GM12892 (cell line): ENCODE measurements at places on chromosomes 1 and 21.

DNA sequence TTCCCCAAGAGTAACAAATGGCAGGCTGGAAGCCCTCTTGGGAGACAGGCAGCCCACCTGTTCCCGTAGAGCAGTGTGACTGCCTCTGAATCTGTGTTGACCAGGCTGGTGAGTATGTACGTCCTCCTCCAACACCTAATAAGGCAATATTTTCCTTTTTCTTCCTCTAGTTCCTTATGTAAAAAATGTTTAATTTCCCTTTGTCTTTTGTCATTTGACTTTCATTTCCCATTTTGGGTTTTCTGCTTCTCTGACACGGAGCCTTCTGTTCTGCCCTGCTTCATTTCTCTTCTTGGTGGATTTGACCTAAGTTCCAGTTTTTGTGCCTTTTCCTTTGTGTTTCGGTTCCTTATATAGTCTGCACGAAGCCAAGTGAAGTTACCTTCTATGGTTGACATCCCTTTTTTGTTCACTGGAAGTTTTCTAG, 65.8 kb upstream of the ATF3 start:
- no peak for DNase-seq

DNA sequence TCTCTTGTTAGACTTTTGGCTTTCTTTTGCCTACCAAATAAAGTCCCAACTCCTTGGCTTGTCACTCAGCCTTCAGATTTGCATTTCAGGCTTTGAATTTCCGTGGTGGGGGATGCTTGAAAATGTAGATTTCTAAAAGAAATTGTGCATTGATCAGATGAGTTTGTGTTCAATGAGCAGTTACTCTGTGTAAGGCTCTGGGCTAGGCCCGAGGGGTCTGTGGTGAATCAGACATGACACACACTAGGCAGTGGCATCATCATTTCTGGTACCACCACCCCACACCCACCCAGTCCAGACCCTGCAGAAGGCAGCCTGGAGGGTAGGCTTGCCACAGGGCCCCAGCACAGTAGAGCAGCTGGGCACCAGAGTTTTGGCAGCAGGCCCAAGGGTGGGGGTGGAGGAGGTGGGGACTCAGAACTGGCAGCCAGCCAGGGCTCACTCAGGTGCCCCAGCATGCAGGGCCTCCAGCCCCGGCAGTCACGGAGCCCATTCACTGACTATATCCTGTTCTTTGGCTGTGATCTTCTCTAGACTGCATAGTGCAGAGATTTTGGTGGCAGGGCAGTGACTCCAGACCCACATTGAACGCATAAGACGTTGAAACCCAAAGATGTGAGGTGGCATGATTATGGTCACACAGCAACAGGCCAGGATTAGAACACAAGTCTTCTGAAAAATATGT, 97.2 kb upstream of the ARTN start:
- DNase-seq: no peak

DNA sequence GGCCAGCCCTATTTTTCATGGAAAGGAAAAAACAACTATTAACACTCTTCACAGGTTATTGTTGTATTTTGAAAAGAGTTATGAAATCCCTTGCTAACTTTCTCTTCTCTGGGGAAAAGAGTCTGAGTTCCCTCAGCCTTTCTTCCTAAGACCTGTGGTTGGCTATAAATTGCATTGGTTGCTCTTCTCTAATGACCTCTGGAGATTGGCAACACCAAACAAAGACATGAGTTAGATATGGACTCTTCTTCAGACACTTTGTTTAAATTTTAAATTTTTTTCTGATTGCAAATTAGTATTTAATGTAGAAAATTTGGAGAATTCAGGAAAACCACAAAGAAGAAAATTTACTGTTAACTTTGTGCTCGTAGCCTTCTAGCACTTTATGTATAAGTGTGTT, 275.7 kb downstream of the PBX1 start:
- no peak for DNase-seq

- DNase-seq: no peak
These were observed 40.0 kb downstream of the PRAMEF20 start for GRCh38 chr1:13450204-13450603.

- DNase-seq: no peak
These were observed 24.8 kb downstream of the ZNHIT6 start for GRCh38 chr1:85683292-85684025.

GRCh38 chr1:118158924-118159323, 26.1 kb downstream of the SPAG17 start:
- no peak for DNase-seq
